ENCODE measurements at places on chromosomes 16 and 17.

- no peak for DNase-seq
These were observed 329 bp downstream of the SMARCD2 start for GRCh38 chr17:63842173-63842539.

DNA sequence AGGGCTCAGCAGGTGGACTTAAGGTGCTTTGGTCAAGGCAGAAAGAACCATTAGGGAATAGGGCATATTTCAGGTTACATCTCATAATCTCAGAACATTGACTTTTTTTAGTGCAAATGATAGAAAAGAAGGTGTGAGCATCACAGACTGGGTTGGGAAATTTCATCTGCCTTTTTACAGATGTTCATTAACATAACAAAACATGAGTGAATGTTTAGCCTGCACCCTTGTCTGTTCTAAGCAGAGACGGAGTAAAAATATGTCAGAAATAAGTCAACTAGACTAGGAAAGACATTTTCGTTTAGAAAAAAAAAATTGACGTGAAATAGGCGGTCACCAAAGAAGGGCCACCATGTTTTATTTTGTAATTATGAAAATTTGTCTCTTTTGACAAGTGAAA is 127.5 kb upstream of the CDH13 start:
- DNase-seq, result no peak

GRCh38 chr16:15682105-15682570 is 32.1 kb downstream of the NDE1 start:
- DNase-seq, result no peak

GRCh38 chr16:318628-319027 is 33.9 kb downstream of the AXIN1 start:
- DNase-seq, result no peak

DNA sequence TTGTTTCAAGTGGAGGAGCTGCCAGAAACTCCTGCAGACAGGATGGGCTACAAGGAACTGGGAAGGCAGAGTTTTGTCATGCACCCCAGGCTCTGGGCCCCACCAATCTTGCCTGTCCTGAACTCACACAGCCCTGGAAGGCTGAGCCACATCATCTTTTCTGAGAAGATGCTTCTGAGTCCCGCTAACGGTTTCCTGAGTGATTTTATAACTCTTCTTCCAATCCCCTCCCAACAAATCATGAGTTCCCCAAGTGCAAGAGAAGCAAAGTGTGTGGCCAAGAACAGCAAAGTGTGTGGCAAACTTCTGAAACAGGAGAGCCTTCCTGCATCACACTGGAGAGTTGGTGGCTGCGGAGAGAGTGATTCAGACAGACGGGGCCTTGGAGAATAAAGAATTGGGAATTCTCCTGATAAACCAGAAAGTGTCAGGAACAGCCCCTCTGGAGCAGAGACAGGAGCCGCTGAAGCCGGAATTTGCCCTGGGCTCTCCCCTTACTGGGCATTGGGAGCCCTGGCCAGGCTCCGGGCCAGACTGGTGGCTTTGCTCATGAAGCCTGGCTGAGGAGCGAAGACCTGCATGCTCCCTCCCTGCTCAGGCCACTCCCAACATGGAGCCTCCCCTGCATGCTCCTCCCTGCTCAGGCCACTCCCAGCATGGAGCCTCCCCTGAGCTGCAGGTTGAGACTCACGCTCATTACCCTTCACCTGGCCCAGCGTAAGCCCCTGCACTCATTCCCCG is 47.2 kb downstream of the PITPNM3 start:
- DNase-seq, result no peak

- no peak for DNase-seq
These were observed 2.0 kb downstream of the HBZ start for GRCh38 chr16:154217-155030.

DNA sequence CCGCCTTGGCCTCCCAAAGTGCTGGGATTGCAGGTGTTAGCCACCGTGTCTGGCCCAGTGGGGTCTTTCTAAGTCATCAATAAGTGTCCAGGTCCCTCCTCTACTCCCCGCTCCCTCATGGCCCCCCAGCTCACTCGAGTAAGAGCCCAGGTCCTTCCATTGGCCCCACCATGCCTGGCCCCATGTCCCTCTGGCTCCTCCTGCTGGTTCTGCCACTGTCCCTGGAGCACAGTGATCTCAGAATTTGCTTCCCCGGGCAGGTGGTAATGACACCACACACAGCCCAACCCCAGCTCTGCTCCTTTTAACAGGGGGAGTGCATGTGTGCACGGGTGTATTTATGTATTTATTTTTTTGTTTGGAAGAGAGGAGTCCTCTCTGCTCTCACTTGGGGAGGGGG is 19.6 kb downstream of the MGAT5B start:
- no peak for DNase-seq

GRCh38 chr17:79048826-79049755 is 25.1 kb downstream of the C1QTNF1 start:
- no peak for DNase-seq

GRCh38 chr16:75027520-75028300 is 28.9 kb downstream of the ZNRF1 start:
- no peak for DNase-seq

- DNase-seq, result no peak
These were observed 226.8 kb downstream of the CHD9NB start for GRCh38 chr16:52825892-52826291.

GRCh38 chr17:16880121-16880842 is 91.6 kb downstream of the TNFRSF13B start:
- DNase-seq, result no peak

- no peak for DNase-seq
These were observed 93.9 kb downstream of the STH start for GRCh38 chr17:46092991-46093390.

DNA sequence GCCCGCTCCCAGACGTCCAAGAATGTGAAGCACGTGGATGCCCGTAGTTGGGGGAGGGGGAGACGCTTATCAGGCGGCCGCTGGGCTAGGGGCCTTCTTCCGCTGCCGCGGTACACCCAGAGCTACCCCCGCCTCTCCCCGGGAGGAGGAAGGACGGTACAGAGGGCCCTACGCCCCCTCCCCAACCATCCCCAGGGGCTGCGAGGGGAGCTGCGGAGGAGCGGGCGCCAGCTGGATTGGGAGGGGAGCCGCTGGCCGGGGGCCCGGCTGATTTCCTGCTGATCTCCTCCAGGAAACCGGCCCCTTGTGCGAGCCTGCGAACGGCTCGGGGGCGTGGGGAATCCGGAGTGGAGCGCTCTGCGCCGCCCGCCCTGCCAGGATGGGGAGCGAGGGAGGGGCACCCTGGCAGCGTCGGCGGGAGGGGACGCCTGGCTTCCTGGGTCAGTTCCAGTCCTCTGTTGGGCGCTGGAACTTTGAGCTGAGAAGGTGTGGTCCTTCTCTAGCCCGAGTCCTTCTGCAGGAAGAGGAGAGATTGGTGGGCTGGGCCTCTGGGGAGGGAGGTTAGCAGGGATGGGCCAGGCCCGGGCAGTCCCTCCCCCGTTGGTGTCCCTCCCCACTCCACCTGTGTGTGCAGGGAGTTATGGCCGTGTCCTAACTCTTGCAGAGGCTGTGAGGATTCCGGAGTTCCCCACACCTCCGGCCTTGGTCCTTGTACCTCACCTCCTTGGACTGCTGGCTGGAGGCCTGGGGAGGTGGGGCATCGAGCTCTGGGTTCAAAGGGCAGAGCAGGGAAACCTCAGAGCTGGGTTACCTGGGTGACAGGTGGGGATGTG is 19.2 kb downstream of the GJD3 start:
- no peak for DNase-seq

GRCh38 chr17:48893646-48894508 is 1.3 kb downstream of the ATP5MC1 start:
- no peak for DNase-seq

DNA sequence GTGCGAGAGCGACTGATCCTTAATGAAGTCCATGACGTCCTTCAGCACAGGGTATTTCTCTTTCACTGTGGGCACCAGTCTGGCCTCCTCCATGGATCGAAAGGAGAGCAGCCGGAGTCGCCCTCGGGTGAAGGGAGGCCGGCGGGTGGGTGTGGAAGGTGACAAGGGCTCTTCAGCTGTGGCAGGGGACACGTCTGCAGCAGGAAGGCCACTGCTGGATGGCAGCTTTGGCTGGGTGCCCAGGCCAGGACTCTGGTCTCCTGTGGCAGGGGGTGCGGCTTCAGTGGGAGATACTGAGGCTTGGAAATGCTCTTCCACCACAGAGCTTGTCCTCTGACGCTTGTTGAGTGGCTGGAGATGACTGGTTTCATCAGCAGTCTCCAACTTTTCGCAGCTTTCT is 78.5 kb downstream of the ZZEF1 start:
- DNase-seq, result no peak

DNA sequence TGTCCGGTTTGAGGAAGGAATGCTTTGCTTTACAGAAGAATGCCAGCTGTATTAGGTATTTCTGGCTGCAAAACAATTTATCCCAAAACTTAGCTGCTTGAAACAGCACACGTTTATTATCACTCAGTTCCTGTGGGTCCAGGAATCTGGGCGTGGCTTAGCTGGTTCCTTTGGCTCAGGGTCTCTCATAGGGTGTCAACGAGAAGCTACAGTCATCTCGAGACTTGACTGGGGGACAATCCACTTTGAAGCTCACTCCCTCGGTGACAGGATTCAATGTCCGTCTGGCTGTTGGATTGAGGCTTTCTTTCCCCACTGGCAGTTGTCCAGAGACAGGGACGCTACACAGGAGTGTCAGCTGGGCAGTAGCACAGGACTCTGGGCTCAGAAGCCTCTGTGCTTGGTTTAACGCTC is 9.6 kb upstream of the RHBDF2 start:
- no peak for DNase-seq

DNA sequence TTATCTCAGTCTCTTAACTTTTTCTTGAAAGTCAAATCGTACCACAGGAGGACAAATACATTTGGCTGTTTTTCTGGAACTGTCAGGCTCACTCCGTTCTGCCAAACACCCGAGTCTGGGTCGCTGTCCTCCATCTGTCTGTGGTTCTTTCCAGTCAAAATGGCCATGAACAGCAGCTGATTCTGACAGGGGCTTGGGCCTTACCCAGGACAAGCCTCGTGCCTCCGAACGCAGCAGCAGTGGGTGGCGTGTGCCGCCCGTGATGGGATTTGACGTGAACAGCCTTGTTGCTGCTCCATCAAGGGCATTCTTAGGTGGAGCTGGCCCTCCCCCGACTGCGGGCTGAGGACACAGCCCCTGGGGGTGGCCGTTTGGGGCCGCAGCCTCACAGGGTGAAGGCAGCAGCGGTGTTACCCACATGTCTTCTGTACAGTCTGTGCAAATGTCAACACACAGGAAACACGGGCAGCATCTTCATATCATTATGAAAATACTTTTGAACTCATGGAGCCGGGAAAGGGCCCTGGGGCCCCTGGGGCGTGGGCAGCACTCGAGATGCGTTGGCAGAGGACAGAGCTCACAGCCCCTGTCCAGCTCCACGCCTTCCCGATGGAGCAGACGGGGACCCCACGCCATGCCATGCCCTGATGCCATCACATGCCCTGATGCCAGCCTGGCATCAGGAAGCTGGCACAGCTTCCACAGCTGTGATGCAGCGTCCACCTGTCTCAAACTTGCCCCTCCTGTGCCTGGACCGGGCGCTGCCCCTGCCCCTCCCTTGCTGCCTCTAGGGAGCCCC is 8.6 kb upstream of the ACSF3 start:
- no peak for DNase-seq

GRCh38 chr17:47934856-47935255 is 6.5 kb upstream of the PNPO start:
- no peak for DNase-seq

DNA sequence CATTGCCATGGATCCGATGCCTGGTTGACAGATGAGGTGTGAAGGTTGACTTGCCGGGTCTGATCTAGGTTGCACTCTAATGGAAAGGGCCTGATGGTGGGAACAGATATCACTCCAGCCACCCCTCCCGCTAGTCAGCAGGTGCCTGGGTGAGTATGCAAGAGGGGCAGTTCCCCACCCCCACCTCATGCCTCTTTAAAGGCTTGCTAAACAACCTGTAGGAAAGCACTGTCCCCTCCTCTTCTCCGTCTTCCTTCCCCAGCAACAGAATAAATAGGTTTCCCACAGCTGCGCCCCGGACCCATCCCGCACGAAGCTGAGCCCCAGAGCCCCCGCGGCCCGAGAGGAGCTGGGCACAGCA is 746 bp upstream of the TMEM132E start:
- no peak for DNase-seq

DNA sequence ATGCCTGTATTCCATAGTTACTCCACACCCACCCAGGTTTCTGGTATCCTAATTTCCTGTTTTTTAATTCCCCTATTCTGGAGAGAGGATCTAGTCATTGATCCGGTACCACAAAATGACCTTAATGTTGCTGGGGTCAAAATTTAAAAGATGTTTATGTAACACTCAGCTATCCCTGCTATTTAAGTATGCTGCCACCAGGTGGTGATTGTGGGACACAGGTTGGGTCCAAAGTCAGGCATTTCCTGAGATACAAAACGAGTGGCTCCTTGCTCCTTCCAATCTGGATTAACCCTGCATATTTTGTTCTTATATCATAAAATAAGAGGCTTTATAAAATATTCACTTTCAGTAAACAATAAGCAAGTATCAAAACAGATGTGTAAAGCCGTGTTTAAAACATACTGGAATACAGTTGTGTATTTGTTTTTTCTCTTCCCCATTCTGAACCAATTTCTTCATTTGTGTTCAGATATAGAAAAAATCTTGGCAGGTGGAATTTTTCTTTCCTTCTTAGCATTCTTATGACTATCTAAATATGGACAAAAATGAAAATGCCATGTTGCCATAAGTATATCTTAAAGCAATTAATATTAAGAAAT is 16.3 kb downstream of the HS3ST4 start:
- DNase-seq, result no peak

DNA sequence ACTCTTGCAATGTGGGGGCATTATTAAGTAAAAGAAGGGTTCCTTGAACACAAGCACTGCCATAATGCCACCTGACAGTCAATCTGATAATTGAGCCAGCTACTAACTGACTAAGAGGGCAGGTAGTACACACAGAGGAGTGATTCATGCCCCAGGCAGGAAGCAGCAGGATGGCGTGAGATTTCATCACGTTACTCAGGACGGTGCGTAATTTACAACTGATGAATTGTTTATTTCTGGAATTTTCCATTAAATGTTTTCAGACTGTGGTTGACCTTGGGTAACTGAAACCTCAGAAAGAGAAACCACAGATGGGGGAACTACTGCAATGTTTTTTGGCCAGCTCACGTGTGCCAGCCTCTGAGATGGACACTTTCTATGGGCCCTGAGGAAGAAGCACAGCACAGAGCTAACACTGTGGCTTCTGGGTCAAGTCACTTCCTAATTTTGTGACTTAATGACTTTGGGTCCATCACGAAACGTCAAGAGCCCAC is 46.7 kb downstream of the C17orf67 start:
- DNase-seq, result no peak

DNA sequence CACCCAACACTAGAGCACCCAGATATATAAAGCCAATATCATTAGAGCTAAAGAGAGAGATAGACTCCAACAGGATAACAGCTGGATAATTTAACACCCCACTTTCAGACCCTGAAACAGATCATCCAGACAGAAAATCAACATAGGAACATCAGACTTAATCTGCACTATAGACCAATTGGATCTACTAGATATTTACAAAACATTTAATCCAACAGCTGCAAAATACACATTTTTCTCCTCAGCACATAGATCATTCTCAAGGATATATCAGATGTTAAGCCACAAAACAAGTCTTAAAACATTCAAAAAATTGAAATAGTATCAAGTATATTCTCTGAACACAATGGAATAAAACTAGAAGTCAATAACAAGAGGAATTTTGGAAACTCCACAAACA is 4.1 kb upstream of the CCL13 start:
- no peak for DNase-seq

DNA sequence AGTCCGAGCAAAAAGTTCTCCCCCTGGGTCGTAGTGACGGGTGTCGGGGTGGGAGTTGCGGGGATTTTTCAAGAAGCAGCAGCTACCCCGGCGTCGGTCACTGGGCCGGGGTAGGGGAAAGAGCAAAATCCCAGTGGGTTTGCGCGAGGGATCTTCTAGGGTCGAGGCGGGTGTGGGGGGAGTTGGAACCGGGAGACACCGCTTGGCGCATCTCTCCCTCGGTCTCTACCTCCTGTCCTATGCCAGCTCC is 2.3 kb upstream of the UBTF start:
- DNase-seq, result no peak
